GM23338 (cell line): ENCODE measurements at places on chromosomes 7 and 10. TPM values are rescaled to one million over a fixed set of nuclear protein-coding genes. Genes with fewer than 3 reads are reported as not detected.

GRCh38 chr10:98623176-98623575, 176.4 kb upstream of the HPS1 start:
- no peak for DNase-seq

DNA sequence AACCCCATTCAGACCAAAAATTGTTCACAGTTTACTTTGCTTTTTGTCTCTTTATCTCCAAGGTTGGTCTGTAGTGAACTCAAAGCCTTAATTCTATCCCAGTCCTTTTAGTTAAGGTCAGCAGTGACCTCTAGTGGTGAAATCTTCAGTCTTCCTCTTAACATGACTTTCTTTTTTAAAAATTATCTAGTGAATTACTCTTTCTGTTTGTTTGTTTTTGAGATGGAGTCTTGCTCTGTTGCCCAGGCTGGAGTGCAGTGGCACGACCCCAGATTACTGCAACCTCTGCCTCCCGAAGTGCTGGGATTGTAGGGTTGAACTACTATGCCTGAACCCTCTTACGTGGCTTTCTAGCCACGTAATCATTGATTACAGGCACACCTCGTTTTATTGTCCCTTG, 25.0 kb downstream of the ZNF487 start:
- DNase-seq: peak; percentile 94

GRCh38 chr7:133611955-133612354, 359.1 kb downstream of the EXOC4 start:
- no peak for DNase-seq

DNA sequence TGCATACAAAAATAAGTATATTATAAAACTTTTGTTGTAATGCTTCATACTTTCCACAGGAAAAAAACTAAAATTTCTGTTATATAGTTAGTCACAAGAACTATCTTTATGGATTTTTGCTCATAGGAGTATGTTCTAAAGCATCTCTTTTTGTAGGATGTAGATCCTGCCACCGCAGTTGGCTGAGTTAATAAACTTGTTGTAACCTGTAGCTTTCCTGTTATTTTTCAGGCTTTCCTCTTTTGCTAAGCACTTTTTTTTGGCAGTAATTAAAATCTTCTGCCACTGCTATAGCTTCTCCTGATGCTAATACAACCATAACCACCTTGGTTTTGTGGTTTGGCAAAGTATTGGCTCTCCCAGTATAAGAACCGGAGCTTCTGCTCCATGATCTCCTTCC, 60.3 kb downstream of the WNT2 start:
- DNase-seq: no peak

DNA sequence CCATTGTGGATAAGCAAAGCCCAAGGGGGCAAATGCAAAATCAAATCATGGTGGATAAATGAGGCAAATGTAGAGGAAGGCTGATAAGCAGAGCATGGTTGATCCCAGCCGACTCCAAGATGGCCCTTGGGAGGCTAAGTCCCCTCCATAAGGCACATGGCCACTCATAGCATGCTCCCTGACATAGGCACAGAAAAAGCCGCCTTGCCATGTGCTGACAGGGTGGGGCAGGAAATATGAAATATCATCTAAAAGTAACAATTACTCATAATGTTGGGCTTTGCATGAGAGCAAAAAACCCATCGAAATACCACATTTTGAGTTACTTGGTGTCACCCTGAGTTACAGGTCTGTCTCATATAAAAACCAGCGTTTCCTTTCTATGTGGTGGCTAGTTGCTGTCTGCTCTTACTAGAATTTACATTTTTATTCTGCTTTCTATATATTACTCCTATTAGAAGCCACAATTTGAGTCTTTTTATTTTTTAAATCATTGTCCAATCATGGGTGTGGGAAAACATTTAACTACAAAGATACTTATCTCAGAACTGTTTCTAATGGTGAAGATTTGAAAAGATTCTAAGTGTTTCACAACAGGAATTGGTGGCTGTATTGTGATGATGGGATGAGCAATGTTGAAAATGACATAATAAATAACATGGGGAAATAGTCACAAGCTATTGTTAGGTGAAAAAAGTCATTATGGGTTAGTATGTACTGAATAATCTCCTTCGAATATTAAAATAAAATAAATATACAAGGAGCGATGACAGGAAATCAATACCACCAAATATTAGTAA, 102.7 kb downstream of the CUBN start:
- DNase-seq: no peak

The AGR3 gene
- not detected in 2 replicates for total RNA-seq
